ENCODE measurements at places on chromosomes 7 and 10. TPM values are rescaled to one million over a fixed set of nuclear protein-coding genes. Genes with fewer than 3 reads are reported as not detected.

GRCh38 chr10:68239596-68240150 lies 7.8 kb upstream of the ATOH7 start:
- no peak for DNase-seq

GRCh38 chr10:89793649-89794254 lies 92.4 kb downstream of the KIF20B start:
- peak; percentile 91 for DNase-seq

Gene RHOBTB1
- 36.5 TPM for total RNA-seq

DNA sequence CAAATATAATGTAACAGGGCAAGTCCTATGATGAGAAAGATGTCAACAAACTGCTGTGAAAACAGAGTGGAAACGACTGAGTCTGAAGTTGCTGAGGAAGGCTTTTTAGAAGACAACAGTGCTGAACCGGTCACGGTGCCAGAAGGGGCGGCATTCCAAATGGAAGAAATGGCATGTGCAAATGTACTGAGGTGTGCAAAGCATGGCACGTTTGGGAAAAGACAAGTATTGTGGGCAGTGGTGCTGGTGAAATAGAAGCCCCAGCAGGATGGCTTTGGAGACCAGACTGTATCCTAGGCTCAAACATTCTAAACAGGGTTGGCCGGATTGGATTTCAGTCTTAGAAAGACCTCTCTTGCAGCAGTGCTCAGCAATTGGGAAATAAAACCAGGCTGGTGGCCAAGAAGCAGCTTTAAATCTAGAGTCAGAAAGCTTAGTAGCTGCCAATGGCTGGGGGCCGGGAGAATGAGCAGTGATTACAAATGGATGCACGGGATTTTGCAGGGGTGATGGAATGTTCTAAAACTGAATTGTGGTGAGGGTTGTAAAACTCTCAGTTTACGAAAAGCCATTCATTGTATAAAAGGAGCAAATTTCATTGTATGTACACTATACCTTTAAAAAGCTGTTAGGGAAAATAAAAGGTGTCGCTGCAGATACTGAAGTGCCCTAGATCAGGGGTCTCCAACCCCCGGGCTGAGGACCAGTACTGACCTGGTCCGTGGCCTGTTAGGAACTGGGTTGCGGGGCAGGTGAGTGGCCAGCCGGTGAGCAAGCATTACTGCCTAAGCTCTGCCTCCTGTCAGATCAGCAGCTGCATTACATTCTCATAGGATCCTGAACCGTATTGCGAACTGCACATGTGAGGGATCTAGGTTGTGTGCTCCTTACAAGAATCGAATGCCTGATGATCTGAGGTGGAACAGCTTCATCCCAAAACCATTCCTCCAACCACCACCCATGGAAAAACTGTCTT lies 141.6 kb downstream of the HIBADH start:
- DNase-seq: peak; percentile 83

Gene OPTN
- total RNA-seq: 29.5 TPM

DNA sequence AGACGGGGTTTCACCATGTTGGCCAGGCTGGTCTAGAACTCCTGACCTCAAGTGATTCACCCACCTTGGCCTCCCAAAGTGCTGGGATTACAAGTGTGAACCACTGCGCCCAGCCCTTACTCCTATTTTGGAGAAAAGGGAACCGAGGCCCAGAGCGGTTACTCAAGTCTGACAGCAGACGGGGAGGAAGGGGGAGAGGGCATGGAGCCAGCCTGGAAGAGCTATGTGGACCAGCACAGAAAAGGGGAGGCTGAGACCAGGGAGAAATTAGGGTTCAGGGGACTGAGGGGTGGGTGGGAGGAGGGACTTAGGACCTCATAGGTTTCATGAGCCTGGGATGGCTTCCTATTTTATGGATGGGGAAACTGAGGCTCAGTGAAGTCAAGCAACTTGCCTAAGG lies 1.5 kb downstream of the SFRP5 start:
- DNase-seq: no peak

DNA sequence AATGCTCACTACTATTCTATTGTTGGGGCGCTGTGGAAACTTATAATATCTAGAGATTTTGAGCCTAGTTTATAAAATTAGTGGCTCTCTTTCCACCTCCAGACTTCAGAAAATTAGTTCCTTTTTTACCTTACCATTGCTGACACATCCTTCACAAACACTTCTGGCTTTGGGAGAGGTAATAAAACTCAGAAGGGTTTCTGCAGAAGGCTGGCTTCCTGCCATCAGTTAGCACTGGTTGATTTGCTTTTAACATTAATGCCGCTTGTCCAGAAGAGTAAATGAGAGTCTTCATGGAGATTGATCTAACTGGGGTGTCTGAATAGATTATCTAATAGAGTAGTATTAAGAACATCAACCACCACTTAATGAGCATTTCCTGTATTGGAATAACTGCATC lies 20.3 kb downstream of the ACSM6 start:
- DNase-seq: no peak

Gene DPYSL4
- total RNA-seq: 2.2 TPM

Gene TMEM270
- not detected for total RNA-seq

DNA sequence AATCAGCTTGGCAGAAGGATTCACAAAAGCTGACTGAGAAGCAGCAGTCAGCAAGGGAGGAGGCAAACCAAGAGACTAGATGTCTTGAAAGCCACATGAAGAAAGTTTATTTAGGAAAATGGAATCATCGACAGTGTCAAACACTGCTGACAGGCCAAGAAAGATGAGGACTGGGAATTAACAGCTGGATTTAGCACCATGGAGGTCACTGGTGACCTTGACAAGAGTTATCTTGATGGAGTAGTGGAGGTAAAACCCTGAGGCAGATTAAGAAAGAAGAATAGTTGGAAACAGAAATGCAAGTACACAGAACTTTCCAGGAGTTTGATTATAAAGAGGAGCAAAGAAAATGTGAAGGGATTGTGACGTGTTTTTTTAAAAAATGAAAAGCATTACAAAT lies 51.5 kb downstream of the LMBR1 start:
- DNase-seq: no peak

Gene IGFBP1
- total RNA-seq: not detected

Gene STAMBPL1
- 17.2 TPM for total RNA-seq

GRCh38 chr7:81264116-81264515 lies 345.3 kb upstream of the SEMA3C start:
- no peak for DNase-seq

DNA sequence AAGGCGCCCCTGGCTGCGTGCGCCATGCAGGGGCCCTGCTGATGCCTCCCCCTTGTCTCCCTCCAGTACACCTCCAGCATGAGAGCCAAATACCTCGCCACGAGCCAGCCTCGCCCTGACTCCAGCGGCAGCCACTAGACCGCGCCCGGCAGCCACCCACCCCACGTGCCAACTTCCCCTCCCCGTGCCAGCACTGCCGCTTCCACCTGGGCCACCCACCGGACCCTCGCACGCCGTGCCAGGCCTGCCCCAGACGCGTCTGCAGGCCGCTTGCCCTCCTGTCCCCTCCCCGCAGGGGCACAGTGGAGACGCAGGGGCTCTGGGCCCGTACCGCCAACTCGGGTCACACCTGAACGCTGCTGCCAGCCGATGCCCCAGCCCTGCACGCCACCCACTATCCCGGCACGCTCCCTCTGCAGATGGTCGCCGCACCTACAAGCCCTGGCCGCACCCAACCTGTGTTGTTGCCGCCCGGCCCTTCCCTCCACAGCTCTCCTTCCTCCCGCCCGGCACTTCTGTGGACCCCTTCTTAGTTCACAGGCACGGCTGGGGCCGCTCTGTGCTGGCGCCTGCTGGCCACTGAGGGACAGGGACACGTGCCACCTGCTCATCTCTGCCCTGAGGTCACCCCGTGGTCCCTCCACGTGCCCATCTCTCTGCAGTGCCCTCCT lies 26.3 kb upstream of the AMZ1 start:
- no peak for DNase-seq

DNA sequence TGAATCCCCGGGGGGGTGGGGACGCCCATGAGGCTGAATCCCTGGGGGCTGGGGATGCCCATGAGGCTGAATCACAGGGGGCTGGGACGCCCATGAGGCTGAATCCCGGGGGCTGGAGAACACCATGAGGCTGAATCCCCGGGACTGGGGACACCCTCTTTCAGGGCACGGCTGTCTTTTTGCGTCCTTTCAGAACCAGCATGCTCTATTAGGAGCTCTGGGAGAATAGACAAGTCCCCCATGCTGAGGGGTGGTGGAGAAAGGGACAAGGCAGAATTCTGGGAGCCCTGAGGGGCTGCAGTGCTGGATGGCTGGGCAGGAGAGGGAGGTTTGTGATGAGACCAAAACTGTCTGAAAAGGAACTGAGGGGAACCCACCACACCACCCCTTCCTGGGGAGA lies 257.3 kb upstream of the TCERG1L start:
- no peak for DNase-seq

DNA sequence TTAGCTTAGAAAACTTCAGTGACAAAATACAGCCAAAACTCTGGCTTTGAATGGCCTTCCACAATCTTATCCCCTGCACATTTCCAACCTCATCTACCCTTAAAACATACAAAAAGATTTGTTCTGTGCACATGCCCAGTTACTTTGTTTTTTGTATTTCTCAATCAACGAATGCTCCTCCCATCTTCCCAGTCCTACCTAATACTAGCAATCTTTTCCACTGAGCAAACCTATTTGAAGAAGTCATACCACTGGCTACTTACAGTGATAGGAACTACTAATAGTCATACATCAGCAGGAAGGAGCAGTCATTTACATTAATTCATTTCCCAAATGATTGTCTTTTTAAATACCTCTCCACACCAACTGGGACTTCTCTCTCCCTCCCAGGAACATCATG lies 2.5 kb downstream of the USP54 start:
- DNase-seq: no peak

- no peak for DNase-seq
These were observed 58.7 kb downstream of the GPAM start for GRCh38 chr10:112124866-112125265.

Gene OR6B1
- not detected for total RNA-seq

GRCh38 chr7:34406848-34407530 lies 251.0 kb upstream of the NPSR1 start:
- peak; percentile 10 for DNase-seq

Gene NCF1
- total RNA-seq: 0.82 TPM

- DNase-seq: peak; percentile 82
These were observed 201.0 kb upstream of the TPK1 start for GRCh38 chr7:145036604-145037405.

DNA sequence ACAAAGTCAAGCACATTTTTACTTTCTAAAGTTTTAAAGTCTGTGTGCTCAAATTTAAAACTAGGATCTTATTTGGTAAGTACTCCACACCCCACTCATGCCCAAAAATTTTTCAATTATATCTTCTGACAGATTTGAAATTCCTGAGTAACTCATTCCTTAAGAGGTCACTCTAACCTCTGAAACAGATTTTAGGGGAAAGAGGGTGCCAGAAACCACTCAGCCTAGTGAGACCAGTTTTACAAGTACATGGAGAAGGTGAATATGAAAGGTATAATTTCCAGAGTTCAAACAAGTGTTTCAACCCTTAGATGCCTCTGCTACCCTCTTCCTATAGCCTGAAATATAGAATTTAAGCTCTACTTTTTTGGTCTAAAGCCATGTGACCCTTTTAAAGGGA lies 79.2 kb downstream of the C7orf25 start:
- peak; percentile 14 for DNase-seq

- no peak for DNase-seq
These were observed 80.0 kb downstream of the SDK1 start for GRCh38 chr7:3380886-3381685.

DNA sequence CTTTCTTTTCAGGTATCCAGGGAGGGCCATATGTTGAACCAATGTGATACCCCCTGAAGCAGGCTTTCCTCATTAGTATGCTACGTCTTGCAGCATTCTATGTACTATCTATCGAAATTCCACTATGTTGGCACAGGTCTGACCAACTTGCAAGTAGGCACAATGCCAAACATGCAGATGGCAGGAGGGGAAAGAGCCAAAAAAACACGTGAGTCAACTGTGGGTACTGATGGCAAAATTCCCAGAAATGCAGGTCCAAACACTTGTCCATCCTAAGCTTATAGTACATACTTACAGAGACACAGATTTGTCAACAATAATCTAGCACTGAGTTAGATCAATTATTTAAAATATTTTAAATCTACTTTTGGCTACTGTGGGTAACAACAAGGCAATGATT lies 394.9 kb downstream of the DGKB start:
- peak; percentile 84 for DNase-seq

Gene TMEM184A
- total RNA-seq: 22.1 TPM

DNA sequence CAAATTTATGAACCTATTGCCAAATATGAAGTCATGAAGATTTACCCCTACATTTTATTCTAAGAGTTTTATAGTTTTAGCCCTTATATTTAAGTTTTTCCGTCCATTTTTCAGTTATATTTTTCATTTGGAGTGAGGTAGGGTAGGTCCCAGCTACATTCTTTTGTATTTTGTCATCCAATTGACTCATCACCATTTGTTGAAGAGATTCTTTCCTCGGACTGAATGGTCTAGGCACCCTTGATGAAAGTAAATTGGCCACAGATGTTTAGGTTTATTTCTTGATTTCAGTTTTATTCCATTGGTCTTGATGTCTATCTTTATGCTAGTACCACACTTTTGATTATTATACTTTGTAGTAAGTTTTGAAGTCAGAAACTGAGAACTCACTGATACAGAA lies 22.7 kb downstream of the CYP2C19 start:
- DNase-seq: no peak

DNA sequence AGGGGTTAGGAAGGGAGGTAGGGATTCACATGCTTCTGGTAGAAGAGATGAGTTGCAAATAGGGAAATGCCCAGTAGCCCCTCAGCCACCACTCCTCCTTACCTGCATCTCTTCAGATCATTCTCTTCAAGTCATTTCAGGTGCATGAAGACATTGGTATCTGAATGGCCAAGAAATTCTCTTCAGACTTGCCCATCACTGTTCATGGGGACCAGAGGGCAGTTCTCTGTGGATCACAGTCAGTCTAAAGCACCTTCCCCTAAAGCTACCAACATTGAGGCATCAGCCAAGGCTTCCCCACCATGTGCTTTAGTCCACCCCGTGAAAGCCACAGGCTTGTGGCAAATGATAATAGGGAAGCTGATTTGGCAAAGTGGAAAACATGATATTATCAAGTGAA lies 319.4 kb upstream of the ZNF32 start:
- DNase-seq: no peak

- DNase-seq: peak; percentile 56
These were observed 1.6 kb downstream of the PWWP2B start for GRCh38 chr10:132398566-132398991.

DNA sequence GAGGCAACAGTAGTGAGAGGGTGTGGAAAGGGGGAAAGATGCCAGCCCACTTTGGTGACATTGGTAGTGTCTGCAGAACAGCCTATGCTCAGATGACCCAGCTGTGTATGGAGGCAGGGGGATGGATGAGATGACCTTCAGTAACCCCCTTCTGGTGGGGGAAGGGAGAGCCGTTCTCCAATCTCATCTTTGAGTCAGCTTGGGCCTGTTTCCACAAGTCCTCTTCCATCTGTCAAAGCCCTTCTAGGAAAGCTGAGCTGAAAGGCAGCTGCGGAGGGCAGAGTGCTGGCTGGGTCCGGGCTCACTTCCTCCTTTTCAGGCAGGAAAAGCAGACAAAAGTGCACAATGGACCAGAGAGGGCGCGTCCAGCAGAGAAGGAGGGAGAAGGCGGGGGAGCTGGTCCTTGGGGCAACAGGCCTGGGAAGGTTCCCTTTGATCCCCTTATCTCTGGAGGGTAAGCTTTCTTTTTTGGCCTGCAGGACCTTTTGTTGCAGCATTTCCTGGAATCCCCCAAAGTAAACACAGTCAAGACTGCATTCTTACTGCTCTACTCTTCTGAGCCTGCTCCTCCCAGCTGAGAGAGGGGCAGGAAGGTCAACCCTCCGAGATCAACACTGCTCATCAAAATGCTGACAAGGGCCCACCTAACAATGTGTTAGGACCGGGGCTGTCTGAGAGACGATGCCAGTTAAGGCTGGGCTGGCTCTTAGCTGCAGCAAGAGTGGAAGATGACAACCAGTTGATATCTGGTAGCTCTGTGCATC lies 1.2 kb upstream of the LRMDA start:
- peak; percentile 75 for DNase-seq

GRCh38 chr7:44057181-44057848 lies 8.1 kb downstream of the PGAM2 start:
- no peak for DNase-seq

All from tongue (tissue), 3 donors.